ENCODE measurements at places on chromosomes 16 and 17.
A peak's percentile ranks its signal among the peaks of the same experiment; 100 is the strongest.

- H3K27me3 ChIP-seq: no peaks in the 10 kb centered on the region
- H3K36me3 ChIP-seq: peaks cover 18% of the 10 kb centered on the region
- no peak for DNase-seq
- no peak overlapping the region for H3K4me3 ChIP-seq
- no peak overlapping the region for H3K27ac ChIP-seq
These were observed 4.2 kb downstream of the MFAP4 start for GRCh38 chr17:19382531-19383444.

GRCh38 chr17:80663781-80664206 is 119.2 kb downstream of the RPTOR start:
- no peaks in the 10 kb centered on the region for H3K27me3 ChIP-seq
- no peak for DNase-seq
- peak overlapping the region; percentile 93 for H3K27ac ChIP-seq

DNA sequence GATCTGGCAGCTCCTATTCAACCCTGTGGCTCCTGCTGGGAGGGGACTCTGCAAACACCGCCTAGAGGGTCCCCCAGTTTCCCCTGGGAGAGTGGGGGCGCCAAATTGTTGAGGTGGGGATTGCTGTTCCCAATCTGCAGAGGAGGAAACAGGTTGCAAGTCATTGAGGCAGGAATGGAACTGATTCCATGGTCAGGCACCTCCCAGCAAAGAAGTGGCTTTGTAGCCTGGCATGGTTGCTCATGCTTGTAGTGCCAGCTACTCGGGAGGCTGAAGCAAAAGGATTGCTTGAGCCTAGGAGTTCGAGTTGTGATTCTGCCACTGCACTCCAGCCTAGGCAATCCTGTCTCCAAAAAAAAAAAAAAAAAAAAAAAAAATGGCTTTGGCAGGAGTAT is 198 bp upstream of the PYDC1 start:
- peak overlapping the region; percentile 61 for H3K4me3 ChIP-seq
- H3K36me3 ChIP-seq: no peaks in the 10 kb centered on the region

DNA sequence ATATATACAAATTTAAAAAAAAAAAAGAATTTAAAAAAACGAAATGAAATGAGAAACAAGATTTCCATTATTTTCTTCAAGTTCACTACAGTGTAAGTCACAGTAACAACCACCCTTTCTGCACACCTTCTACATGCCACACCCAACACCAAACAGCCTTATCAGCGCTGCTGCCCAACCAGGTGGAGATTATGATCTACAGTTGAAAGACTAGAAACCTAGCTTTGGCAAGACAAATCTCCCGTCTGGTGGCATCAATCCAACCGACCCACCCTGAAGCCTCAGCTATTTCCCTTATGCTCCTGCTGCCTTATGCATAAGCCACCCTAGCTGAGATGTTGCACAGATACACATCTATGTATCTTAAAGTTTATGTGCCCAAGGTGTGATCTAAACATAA is 60.8 kb downstream of the PARN start:
- H3K4me3 ChIP-seq: no peak overlapping the region
- peaks cover 18% of the 10 kb centered on the region for H3K36me3 ChIP-seq
- H3K27ac ChIP-seq: peak overlapping the region; percentile 26

GRCh38 chr17:29291163-29291752 is 2.7 kb downstream of the NUFIP2 start:
- H3K4me1 ChIP-seq: peaks cover 75% of the 10 kb centered on the region
- H3K27me3 ChIP-seq: no peaks in the 10 kb centered on the region
- DNase-seq: peak; percentile 33
- H3K27ac ChIP-seq: peak overlapping the region; percentile 79
- peaks cover 49% of the 10 kb centered on the region for H3K36me3 ChIP-seq

- H3K4me3 ChIP-seq: no peak overlapping the region
- H3K4me1 ChIP-seq: no peaks in the 10 kb centered on the region
- H3K27ac ChIP-seq: no peak overlapping the region
- H3K27me3 ChIP-seq: no peaks in the 10 kb centered on the region
- H3K36me3 ChIP-seq: peaks cover 34% of the 10 kb centered on the region
These were observed 9.3 kb upstream of the FAAP100 start for GRCh38 chr17:81561494-81561885.

DNA sequence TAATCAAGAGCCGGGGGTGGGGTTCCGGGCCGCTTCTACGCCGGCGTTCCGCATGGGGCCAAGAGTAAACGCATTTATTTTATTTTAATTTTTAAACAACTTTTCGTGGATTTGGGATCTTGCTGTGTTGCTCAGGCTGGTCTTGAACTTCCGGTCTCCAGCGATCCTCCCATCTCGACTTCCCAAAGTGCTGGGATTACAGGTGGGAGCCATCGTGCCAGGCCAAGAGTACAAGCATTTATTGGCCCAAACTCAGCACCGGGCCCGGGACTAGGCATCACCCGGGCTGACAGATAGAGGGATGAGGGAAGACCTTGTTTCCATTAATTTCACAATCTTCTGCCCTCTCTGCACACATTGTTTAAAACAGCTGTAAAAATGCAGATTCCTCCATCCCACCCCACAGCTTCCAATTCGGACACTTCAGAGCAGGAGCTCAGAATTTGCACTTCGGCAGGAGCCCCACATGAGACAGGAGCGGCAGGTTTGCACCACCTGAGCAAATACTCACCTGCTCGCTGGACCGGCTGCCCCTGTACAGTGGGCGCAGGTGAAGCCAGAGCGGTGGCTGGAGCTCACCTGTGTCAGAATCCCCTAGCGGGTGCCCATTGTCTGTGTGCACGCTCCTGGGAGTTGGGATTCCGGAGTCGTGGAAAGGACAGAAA is 663 bp upstream of the GINS2 start:
- H3K27me3 ChIP-seq: no peaks in the 10 kb centered on the region
- H3K4me1 ChIP-seq: no peaks in the 10 kb centered on the region
- H3K36me3 ChIP-seq: peaks cover 2% of the 10 kb centered on the region
- no peak for DNase-seq
- peak overlapping the region; percentile 71 for H3K4me3 ChIP-seq

- no peak for DNase-seq
- peak overlapping the region; percentile 58 for H3K27ac ChIP-seq
- peaks cover 9% of the 10 kb centered on the region for H3K27me3 ChIP-seq
- no peaks in the 10 kb centered on the region for H3K36me3 ChIP-seq
These were observed 5.2 kb downstream of the ITPRIPL2 start for GRCh38 chr16:19118938-19119431.

DNA sequence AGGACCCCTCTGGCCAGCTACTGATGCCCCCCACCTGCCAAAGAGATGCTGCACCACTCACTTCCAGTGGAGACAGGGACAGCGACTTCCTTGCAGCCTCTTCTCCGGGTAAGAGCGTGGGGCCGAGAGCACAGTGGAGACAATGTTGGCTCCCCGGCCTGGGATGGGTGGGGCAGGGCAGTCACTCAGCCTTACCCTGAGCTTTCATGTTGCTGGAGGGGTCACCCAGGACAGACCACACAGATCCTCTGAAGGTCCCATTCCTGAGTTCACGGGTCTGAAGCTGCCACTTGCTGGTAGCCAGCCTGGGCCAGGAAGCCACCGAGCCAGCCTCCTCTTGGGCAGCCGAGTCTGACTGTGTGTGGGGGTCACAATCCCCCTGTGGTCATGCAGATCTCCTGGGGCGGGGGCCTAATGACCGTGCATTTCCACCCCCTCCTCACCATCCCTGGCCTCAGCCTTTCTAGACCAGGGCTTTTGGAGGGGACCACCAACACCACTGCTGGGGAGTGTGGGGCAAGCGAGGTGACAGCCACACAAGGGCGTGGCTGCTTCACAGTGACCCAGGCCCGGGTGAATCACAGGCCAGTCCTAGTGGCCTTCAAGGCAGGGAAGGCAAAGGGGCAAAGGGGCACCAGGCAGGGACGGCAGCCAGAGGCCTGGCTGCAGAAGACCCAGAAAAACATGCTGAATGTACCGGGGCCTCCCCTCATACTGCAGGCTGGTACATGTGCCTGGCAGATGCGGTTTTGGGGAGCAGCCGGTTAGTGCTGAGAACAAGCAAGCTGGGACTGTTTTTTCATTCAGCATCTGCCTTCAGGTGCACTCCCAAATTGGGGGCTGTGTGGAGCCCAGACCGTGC is 10.4 kb downstream of the TAF1C start:
- peaks cover 8% of the 10 kb centered on the region for H3K36me3 ChIP-seq
- no peak overlapping the region for H3K4me3 ChIP-seq
- DNase-seq: no peak

- peak overlapping the region; percentile 99 for H3K27ac ChIP-seq
- peaks cover 12% of the 10 kb centered on the region for H3K36me3 ChIP-seq
- no peaks in the 10 kb centered on the region for H3K27me3 ChIP-seq
- DNase-seq: no peak
- H3K4me3 ChIP-seq: peak overlapping the region; percentile 84
These were observed 11.3 kb downstream of the RAI1 start for GRCh38 chr17:17692353-17693252.

DNA sequence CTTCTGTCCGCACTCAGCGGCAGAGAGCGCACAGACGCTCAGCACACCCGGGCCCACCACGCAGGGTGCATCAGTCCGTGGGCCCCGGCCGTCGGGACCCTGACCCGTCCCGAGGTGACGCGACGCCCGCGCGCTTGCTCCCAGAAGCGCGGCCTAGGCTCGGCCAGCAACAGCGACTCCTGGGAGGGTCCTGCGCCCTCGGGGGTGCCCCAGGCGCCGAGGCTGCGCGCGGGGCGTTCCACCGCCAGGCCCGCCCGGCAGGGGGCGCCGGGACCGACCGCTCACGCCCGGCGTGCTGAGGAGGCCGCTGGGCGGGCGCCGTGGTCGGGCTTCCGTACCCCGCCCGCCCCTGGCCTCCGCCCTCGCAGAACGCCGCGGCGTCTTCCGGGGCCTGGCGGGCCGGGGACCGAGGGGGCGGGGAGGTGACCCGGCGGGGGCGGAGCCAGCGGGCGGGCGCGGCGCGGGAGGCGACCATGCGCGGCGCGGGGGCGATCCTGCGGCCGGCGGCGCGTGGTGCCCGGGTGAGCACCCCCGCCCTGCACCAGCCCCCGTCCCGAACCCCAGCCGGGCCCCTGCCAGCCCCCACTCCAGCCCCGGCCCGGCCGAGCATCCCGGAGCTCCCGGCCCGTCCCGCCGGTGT is at the start of gene CISD3:
Gene CISD3, plus strand, starts transcription at position 456 of the 640 bp plus-strand sequence. Its CDS starts 18 bp downstream, at position 474.
- H3K27ac ChIP-seq: peak within 1 kb of the TSS; percentile 86
- H3K36me3 ChIP-seq: peaks cover 31% of the 10 kb centered on the region
- H3K4me1 ChIP-seq: peaks cover 86% of the 10 kb centered on the region
- peak; percentile 65 for DNase-seq

DNA sequence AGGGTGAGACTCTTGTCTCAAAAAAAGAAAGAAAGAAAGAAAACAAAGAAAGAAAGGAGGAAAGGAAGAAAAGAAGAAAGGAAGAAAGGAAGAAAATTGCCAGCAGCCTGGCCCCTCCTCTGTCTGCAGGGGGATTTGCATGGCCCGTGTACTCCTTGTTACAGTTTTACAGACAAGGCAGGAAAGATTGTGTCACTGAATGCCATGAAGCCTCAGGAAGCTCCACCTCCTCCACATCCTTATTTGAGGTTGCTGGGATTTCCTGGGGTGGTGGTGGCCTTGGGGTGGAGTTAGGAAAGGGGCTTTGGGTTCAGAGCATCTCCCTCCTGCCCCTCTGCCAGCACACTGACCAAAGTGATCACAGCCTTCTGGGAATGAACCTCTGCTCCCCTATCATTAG is 23.6 kb downstream of the CFAP20 start:
- no peaks in the 10 kb centered on the region for H3K27me3 ChIP-seq
- no peaks in the 10 kb centered on the region for H3K4me1 ChIP-seq
- no peak overlapping the region for H3K4me3 ChIP-seq
- DNase-seq: no peak

GRCh38 chr17:73308017-73308823 is 3.6 kb downstream of the CDC42EP4 start:
- H3K4me1 ChIP-seq: peaks cover 12% of the 10 kb centered on the region
- H3K4me3 ChIP-seq: no peak overlapping the region
- H3K27me3 ChIP-seq: peaks cover 18% of the 10 kb centered on the region
- H3K36me3 ChIP-seq: peaks cover 8% of the 10 kb centered on the region
- no peak overlapping the region for H3K27ac ChIP-seq

DNA sequence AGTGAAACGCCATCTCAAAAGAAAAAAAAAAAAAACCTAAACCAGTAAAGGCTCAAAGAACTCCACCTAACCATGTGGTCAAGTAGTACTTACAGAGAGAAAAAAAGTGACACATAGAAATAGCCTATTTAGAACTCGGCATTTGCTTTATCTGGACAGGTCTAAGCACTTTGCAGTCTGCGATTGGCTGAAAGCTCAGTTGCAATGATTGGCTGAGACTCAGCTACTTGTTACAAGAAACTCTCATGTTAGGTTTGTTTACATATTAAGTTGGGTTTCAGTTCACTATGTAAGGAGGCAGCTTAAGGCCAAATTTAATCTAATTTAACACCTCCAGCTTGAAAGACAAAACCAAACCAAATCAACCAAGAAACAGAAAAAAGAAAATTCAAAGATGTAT is 19.1 kb downstream of the ABCC3 start:
- H3K27ac ChIP-seq: no peak overlapping the region
- H3K4me1 ChIP-seq: no peaks in the 10 kb centered on the region
- peaks cover 14% of the 10 kb centered on the region for H3K27me3 ChIP-seq
- DNase-seq: no peak
- H3K4me3 ChIP-seq: no peak overlapping the region

GRCh38 chr17:64004903-64005733 is 7.0 kb downstream of the PRR29 start:
- H3K27ac ChIP-seq: peak overlapping the region; percentile 71
- H3K4me1 ChIP-seq: peaks cover 31% of the 10 kb centered on the region
- no peaks in the 10 kb centered on the region for H3K27me3 ChIP-seq
- DNase-seq: no peak
- no peak overlapping the region for H3K4me3 ChIP-seq
- peaks cover 31% of the 10 kb centered on the region for H3K36me3 ChIP-seq

DNA sequence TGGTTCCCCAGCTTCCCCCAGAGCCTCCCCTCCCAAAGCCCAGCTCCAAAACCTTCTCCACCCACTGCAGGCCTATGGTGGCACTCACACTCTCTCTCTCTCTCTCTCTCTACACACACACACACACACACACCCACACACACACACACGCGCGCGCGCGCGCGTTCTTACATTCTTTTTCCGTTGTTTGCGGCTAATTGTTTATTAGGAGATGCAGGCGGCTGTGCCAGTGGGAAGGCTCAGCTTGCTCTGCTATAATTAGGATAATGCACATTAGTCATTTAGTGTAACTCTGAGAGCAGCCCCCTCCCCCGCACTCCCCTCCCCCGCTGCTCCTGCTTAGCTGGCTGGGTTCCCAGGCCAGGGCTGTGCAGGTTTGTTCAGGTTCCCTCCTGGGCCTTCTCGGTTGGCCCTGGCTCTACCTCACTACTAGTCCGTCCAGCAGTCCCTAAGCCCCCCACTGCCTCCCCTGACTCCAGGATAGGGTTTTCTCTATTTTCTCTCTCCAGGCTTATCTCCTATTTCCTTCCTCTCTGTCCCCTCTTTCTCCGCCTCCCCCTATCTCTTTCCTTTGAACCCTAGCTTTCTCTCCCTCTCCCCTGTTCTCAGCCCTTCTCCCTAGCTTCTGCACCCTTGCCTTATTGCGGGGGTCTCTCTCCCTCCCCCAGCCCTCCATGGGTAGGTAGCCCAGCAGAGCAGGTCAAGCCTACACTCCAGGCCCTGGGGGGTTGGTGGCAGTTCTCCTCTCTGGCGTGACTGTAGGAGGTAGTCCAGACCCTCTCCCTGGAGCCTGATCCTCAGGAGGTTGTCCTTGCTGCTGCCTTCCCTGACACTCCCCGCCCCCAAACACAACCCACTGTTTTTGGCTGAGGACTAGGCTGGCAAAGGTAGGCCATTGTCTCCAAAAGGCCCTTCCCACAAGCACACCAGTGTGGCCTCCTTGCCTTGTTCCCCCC is 34.0 kb downstream of the TMEM132E start:
- H3K36me3 ChIP-seq: no peaks in the 10 kb centered on the region
- H3K27ac ChIP-seq: no peak overlapping the region
- no peak for DNase-seq
- peaks cover 86% of the 10 kb centered on the region for H3K27me3 ChIP-seq
